ENCODE measurements at places on chromosomes 5 and 9.

DNA sequence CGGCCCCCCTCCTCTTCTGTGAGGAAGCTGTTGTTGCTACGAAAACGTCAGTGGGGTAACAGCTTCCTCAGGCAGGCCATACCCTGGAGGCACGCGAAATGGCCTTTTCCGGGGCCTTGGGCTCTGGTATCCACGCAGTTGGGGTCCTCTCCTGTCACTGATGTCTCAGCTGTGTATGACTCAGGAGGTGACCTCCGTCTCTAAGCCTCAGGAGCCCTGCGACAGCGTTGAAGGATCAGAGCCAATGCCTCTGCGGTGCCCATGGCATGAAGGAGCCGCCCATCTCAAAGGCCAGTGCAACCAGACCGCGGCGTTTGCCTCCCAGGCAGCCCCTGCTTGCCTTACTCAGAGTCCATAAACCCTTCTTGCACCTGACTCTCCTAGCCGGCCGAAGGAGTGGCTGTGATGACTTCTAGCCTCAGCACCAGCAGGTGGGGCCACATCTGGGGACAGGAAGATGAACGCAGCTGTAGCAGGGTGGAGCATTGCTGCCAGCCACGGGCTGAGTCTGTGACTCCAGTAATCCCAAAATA lies 1.0 kb upstream of the MXD3 start:
- no peak for DNase-seq

DNA sequence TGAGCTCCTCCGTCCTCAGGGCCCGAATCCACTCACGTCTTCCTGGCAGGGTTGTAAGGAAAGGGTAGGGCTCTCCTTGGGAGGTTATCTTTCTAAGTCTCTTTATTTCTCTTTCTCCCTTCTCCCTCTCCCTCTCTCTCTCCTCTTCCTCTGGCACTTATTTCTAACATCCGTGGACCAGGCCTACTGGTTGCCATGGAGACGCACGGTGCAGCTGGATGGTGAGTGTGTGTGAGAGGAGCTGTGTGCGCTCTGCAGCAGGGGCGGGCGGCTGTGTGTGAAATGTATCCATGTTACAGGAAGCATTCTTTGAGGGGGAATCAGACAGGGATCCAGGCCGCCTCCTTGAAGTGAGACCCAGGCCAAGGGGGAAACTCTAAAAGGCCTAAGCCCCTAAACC lies 32.2 kb downstream of the PCDH1 start:
- DNase-seq, result no peak

- no peak for DNase-seq
Measured at GRCh38 chr5:81631124-81631523, 119.8 kb downstream of the SSBP2 start.

GRCh38 chr5:44997506-44997905 lies 188.8 kb downstream of the MRPS30 start:
- DNase-seq, result no peak

GRCh38 chr5:127685662-127686061 lies 17.5 kb upstream of the CCDC192 start:
- no peak for DNase-seq

- DNase-seq, result no peak
Measured at GRCh38 chr5:75951158-75951557, 132.0 kb upstream of the SV2C start.

- no peak for DNase-seq
Measured at GRCh38 chr9:114015607-114016006, 62.5 kb downstream of the AMBP start.

DNA sequence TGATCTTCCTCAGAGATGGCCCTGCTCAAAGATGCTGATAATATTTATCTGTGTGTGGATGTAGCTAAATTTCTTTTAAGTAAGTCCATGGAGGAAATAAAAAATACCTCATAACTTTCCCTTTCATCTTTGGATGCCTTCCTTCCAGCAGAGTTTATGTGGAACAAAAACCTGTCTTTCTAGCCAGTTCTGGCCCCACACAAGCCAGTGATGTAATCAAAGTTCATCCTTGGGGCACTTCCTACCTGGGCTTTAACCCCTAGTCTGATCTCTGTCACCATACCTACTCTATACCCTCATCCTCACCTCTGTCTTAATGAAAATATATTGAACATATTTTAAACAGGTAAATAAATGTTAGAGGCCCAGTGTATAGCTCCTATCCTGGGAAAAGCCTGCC lies 39.8 kb upstream of the RASGRF2 start:
- DNase-seq, result no peak

DNA sequence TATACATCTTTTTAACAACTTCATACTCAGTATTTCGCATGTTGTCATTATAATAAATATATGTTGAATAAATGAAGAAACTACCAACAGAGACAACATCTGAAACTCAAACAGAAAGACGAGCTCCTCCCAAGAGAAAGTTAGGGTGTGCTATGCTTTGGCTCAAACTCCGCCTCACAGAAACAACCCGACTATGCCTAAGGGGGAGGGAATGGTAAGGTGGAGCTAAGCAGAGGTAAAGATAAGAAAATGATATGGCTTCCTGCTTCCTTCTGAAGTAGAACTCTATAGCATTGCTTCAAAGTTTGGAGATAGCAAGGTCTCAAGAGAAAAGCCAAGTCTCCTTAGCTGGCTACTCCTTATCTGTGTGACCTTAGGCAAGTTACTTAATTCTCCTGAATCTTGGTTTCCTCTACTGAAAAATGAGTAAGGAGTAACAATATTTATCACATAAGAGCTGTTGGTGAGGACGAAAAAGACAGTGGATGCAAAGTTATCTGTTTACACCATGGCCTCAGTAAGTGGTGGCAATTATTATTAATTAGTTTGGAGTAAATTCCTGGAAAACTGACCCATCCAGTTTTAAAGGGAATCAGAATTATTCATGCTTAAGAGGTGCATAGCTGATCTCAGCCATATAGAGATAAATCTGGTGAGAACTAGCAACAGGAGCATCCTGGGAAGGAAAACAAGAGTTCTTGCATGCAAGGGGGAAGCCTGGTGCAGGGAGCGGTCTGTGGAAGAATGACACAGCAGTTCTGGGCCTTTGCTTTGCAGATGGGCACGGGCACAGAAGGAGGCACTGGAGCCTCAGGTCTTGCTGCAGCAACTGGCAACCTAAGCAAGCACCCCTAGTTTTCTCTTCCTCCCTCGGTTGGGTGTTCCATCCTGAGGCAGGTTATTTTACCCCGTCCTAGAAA lies 73.3 kb downstream of the GLIS3 start:
- DNase-seq, result no peak

- no peak for DNase-seq
Measured at GRCh38 chr5:129001841-129002526, 36.7 kb downstream of the SLC27A6 start.

- no peak for DNase-seq
Measured at GRCh38 chr9:89319015-89319905, 960 bp downstream of the SECISBP2 start.

DNA sequence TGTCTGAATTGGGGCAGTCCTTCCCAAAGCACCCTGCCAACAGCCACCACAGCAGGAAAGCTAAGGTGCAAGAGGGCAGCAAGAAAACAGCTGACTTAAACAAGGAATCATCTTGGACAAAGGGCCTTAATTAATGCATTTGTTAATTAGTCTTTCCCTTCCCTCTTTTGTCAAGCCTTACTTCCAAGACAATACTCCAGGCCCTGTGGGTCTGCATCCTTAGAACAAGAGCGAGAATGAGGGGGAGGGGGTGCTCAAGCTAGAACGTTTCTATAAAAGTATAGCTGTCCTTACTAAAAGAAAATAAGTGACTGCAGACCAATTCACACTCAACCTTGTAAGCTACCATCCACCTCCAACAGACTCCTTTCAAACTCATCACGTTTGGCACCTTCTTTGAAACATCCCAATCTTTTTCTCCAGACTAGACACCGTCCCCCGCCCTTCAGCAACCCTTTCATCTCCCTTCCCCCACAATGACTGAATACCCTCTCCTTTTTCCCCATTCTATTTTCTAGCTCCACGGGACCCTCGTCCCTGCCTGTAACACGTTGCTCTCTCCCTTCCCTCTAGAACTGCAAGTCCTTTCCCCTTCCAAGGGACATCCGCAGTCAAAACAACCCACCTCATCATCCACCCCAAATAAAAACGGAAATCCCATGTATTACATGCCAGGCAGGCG lies 85.7 kb upstream of the RNF38 start:
- DNase-seq, result no peak

DNA sequence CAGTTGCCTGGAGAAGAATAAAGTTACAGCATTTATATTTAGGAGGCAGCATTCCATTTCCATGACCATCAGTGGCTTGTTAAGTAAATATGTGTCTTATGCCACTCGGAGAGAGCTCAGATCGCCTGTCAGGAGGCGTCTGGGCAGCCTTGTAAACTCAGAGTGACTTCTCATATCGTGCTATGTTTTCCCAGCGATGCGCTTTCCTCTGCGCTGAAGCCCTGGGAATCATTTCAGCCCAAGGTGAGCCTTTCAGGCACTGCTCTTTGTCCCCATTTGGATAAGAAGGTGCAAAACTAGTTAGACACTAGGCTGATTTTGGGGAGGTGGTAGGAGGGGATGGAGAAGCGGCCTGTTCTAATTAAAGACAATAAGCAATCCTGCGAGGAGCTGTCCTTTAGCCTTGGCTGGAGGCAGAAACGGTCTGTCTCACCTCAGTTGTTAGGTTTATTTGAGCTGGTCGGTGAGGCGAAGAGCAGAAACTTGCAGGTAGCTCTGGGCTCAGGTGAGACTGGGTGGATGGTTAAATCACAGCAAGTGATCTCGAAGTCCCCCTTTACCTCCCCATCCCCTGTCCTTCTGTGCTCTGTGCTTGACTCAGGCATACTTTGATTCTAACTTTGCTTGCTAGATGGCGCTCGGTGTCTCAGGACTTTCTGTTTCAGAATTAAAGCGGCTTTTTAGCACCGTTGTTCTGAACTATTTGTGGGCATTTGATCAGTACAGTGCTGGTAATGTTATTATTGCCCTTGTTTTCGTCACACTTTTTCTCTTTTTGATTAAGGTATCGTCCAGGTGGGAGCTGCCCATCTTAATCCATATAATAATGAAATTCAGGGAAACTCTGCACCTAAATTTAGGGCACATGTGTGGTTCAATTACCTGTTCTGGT lies 24.6 kb downstream of the NR2F1 start:
- peak; percentile 47 for DNase-seq

- DNase-seq, result no peak
Measured at GRCh38 chr9:91291866-91292265, 69.9 kb downstream of the AUH start.

DNA sequence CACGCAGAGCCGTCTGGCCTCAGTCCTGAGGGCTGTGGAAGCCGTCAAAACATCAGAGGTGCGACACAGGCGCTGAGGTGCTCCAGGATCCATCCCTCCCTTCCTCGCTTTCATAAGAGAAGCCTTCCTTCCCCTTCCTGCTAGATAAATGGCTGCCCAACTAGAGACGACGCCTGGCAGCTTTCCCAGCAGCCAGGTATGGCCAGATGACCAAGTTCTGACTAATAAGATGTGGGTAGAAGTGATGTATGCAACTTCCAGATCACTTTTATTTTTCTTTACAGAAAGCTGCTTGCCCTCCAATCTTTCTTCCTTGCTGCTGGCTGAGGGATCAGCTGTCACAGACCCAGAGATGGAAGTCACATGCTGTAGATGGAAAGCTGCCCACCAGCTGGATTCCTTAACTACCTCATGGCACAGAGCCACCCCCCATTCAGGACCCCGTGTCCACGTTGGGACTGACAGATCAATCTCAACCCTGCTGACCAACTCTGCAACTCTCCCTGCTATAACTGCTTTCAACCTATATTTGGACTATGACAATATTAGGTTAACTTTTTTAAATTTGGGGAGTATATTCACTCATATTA lies 8.8 kb downstream of the MAPK9 start:
- DNase-seq, result no peak

DNA sequence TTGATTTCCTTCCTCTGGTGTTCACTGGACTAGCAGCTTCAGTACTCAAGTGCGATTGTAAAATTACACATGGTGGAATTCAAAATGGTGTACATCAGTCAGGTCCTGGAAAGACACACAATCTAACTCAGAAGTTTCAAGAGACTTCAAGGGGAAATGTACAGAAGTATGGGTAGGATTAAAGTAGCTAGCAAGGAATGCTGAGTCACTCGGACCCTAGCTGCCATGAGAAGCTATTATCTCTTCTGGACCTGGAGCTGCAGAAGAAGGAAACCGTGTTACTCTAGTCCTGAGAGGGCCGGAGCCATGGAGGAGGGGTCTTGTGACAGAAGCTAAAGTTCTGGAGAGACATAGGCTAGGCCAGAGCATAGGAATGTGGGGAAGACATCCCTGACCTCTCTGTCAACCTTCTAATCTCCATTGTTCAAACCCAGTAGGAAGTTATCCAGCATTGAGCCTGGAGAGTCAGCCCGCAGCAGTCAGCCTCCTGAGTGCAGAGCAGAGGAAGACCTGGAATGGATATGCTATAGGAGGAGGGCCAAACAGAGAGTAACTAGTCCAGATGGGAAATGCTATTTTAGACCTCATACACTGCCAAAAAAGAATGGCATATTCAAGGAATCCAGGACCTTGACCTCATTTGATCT lies 84.3 kb downstream of the GHR start:
- no peak for DNase-seq

DNA sequence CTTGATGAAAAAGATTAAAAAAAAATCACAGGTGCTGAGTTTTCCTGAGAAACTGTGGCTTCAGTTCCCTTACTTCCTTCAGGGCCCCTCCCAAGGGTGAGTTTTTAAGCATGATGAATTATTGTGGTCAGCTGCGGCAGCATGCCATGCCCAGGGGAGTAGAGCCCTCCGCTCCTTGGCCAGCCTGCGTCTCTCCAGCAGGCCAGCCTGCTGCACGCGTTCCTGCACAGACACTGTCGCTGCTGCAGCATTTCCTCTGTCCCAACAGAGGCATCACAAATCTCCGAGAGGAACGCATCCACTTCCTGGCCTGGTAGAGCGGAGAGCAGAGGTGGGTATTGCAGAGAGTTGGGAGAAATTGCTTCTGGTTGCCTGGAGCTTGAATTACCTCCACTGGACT lies 26.1 kb upstream of the GLRA1 start:
- no peak for DNase-seq

DNA sequence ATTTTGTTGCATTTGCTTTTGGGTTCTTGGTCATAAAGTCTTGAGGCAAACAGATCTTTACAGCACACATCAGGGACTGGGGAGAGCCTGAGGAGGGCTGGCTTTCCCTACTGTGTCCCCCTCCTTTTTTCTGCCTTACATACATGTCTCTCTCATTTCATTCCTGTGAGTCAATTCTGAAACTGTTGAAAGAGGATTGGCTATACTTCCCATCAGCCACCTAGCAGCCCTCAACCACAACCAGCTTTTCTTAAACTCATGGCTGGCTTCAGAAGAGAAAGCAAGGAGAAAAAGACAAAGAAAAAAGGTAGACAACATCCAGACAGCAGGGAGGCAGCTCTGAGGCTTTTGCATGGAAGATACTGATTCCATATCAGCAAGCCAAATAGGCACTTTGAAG lies 374.8 kb upstream of the KIF2A start:
- DNase-seq, result no peak

GRCh38 chr5:66406761-66407336 lies 189.3 kb upstream of the MAST4 start:
- peak; percentile 30 for DNase-seq

DNA sequence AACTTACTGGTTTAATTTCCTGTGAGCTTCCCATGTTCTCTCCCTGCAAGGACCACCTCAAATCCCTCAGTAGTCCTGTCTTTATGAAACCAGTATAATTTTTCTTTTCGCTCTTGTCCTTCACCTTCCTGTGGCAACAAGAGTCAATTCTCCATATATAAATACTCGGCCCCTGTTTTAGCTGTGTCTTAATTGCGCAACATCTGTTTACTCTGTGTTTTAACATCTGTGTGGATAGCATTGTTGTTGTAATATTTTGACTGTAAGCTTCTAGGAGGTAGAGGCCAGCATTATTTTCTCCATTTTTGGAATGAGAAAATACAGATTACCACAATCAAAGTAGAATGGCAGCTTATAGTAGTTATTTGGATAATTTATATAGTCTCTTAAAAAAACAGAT lies 30.2 kb upstream of the CDKN2B start:
- no peak for DNase-seq
